Fibroblast of skin of back (primary cell): ENCODE measurements at places on chromosomes 7 and 10.

DNA sequence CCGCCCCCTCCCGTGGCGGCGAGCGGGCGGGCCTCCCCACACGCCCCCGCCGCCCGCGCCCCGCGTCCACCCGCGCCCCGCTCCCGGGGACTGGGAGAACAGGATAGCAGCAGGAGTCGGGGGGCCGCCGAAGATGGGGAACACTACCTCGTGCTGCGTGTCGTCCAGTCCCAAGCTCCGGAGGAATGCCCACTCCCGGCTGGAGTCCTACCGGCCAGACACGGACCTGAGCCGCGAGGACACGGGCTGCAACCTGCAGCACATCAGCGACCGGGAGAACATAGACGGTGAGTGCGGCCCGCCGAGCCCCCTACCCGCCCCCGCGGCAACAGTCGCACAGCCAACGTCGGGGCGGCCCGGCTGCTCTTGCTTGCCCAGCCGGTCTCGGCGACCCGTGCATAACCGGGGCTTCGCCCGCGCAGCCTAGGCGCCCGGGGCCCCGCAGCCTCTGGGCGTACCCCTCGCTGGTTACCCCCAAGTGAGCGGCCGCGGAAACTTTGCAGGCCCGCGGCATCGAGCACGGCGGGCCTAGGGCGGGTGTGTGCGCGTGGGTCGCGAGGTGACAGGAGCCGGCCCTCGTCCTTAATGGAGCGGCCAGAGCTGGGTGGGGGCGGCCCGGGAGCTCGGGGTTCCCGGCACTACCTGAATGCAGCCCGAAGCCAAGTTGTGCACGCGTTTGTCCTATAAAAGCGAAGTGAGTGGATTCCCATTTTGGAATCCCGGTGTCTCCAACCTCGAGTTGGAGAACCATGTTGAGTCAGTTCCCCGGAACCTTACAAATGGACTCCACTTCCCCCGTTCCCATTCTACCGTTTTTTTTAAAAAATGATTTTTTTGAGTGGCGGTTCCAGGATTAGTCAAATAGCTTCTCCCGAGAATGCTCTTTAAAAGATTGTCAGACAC, 863 bp downstream of the CCNY start:
- DNase-seq = no peak

DNA sequence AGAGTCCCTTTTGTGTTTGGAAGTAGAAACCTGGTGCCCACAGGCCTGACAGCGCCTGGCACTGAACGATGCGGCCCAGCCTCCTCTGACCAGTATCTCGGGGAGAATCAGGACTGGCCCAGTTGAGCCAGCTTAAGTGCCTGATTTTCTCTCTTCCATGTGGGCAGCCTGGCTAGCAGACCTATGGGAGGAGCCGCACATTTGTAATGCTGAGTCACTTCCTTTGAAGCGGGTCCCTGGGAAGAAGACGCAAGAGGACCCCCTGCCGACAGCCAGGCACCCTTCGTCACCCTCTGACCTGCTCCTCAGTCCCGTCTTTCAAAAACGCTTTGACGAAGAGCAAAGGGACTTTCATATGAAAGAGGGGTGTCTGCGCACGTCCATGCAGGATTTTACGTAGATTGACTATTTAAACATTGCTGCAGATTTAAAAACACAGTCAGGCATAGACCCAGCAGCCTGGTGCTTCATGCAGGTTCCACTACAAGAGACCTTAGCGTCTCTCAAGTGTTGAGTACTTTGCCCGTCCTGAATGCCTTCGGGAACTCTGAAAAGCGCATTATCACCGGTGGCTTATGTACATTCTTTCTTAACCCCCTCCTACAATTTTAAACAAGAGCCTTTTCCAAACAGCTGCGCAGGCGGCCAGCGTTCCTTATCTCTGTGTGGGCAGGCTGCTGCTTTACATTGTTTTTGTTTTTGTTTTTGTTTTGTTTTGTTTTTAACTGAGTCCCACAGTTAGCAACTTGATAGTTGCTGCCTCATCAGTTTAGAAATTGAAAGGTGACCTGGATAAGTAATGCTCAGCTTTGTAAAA, 36.5 kb upstream of the AP5Z1 start:
- DNase-seq = peak; percentile 92

- no peak for DNase-seq
Measured at GRCh38 chr10:42989481-42989921, 87.4 kb upstream of the RET start.

GRCh38 chr10:52954407-52954806, 181.8 kb upstream of the MBL2 start:
- no peak for DNase-seq

GRCh38 chr7:131904760-131905327, 348.4 kb upstream of the PODXL start:
- no peak for DNase-seq

GRCh38 chr7:105974471-105974870, 11.4 kb downstream of the CDHR3 start:
- DNase-seq = no peak

DNA sequence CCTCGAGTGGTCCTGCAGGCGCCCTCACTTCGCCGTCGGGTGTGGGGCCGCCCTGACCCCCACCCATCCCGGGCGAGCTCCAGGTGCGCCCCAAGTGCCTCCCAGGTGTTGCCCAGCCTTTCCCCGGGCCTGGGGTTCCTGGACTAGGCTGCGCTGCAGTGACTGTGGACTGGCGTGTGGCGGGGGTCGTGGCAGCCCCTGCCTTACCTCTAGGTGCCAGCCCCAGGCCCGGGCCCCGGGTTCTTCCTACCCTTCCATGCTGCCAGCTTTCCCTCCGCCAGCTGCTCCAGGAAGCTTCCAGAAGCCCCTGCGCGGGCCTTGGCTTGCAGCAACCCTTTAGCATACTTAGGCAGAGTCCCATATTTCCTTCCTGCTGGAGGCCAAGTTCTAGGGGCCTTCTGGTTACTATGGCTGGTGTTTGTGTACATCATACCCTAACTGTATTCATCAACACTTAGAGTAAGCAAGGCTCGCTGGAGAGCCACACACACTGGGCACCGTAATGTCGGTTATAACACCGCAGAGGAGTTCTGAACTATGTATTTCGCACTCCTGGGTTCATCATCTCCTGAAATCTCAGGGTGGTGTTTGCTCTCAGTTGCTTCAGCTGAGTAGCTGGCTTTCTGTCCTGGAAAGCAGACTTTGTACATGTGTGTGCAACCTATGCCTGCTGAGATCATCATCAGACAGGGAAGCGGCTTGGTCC, 471 bp downstream of the MGMT start:
- DNase-seq = peak; percentile 2

DNA sequence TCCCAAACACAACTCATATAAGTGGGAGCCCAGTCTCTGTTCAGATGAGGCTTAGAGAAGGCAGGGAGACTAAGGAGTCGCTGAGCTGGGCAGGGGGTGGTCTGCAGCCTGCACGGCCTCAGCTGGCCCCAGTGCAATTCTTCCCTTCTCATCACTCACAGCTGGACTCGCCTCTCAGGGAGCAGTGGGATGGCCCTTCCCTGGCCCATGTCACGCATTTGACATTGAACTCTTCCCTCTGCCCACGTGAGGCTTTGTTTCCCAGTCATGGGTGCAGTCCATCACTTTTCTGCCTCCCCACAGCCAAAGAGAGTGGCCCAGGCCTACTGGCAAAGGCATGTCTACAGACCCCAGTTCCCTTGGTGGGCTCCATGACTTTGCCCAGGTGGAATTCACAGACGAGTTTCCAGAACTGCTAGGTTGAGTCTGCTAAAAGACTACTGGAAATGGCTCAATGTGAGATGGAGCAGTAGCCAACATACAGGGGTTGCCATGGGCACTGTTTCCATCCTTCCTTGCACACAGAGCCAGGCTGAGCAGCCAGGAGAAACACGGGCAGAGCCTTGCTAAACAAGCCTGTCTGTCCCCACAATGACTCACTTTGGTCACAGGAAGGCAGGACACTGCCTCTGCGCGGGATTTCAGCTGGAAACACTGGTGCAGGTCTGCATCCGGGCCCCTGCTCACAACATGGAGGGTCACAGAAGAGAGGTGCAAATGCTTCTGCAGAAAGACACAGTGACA, 90.1 kb downstream of the OAT start:
- DNase-seq = peak; percentile 51

DNA sequence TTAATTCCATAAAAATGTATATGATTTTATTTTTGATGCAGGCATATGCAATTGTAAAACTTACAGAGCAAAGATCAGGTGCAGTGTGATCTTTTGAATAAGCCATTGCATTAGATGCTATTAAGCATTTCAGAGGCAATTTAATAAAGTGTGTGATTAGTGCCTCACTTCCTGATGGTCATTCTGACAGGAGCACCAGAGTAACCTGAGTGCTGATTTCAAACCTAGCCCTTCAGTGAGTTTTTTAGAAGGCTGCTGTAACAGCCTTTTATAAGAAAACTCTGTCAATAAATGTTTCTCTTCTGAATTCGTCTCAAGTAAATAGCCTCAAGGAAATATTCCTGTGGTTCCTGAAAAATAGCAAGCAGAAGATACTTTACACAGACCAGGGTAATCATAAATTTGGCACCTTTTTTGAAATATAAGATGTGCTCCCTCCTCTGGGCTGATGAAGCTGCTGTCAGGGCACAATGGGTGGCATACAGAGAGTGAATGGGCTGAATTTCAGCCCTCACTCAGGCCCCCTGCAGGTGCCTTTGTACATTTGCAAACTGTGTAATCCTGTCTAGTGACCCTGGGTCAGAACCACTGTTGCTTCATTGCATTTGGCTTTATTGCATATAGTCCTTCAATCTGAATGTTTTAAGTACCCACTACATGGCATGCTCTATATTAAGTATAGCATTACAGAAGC, 193.7 kb upstream of the CSTF2T start:
- peak; percentile 12 for DNase-seq

- DNase-seq = no peak
Measured at GRCh38 chr10:113486531-113486930, 66.3 kb upstream of the HABP2 start.

DNA sequence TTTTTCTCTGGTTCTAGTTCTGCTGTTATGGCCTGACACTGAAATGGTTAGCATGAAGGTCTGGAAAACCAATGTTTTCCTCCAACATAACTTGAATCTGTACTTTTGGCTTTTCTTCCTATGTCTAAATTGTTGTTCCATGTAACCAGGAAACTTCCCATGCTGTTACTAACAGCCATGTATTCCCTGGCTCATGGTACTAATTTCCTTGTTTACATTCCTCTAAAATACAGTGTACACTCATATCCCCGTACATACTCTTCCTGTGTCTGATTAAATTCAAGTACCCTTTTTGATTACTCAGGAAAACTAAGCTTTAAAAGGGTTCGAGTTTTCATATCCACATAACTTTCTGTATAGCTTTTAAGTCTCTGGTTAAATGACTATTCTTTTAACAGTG, 12.3 kb upstream of the ACSM6 start:
- DNase-seq = peak; percentile 16

- no peak for DNase-seq
Measured at GRCh38 chr7:116805100-116805544, 57.3 kb upstream of the CAPZA2 start.

- DNase-seq = no peak
Measured at GRCh38 chr7:140581411-140581810, 59.2 kb downstream of the DENND2A start.

DNA sequence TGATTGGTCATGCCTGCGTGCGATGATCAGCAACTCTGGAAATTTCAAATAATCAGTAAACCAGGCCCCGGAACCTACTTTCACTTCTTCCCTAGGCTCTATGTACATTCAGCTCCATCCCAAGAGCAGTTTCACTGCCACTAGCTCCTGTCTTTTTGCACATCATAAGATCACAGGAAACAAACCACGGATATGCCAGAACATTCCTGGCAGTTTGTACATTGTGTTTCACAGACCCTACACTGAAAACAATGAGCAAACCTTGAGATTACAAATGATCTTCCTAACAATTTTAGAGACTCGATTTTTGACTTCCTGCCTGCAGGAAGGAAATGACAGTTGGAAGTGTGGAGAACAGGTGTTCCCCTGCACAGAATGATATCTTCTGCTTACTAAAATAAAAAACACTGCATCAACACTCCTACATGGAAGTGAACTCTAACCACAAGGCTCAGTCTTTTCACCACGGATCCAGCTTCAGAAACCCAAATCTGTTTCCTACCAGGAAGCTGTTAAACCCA, 7.6 kb upstream of the TMEM236 start:
- no peak for DNase-seq

DNA sequence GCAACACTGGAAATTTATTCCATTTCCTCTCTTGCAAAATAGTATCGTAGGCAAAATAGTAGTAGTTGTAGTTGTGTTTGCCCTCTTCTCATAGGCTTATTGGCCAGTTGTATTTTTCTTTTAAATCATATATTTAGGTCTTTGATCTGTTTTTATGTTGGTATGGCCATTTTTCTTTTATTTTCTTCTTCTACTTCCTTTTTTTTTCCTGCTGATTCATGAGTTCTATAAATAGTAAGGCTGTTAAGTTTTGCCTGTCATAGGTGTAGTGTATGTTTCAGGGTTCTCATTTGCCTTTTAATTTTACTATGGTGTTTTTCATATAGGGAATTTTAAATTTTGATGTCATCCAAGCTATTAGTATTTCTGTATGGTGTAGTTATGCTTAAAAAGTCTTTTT, 25.4 kb upstream of the MRC1 start:
- DNase-seq = no peak

DNA sequence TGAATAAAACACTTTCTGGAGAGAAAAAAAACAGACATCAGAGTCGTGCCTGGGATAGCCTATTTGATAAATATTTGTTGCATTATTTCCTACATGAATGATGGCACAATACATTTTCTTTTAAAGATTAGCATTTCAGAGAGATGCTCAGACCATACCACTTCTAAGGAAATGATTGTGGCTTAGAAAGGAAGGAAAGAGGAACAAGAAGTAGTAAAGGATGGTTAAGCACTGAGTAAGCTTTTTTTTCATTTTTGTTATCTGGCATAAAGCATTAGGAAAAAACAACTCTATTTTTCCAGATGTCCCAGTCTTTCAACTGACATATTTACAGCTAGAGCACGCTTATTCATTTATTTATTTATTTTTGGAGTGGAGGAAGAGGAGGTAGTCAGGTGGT, 258.8 kb upstream of the TEX47 start:
- no peak for DNase-seq

DNA sequence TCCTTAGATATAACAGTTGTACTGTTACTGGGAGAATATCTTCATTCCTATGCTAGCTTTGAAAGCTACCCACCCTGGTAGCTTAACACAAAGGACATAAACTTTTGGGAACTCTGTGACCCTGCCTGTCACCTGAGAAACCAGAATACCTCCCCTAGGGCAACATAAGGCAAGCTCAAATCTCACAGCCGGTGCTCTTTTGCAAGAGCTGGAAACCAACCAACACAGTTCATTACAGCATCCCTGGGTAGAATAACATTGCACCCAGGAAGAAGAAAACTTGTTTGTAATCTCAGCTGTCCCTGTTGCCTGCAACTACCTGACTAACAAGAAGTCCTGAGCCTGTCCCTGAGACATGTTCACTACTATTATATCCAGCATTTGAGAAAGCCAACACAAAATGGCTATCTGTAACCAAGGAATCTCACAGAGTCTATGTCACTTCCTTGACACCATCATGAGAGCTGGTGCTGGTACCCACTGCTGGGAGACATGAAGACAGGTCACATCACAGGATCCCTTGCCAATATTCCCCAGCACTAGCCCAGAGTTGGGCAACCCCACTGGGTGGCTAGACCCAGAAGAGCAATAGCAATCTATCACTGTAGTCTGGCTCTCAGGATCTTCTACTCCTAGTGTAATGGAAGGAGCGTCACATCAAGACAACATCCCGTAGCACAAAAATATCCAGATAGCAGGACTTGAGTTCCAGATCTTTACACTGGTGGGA, 31.3 kb downstream of the AKR1C3 start:
- no peak for DNase-seq
